ENCODE measurements at places on chromosomes 3 and 15. TPM values are rescaled to one million over a fixed set of nuclear protein-coding genes. Genes with fewer than 3 reads are reported as not detected.

DNA sequence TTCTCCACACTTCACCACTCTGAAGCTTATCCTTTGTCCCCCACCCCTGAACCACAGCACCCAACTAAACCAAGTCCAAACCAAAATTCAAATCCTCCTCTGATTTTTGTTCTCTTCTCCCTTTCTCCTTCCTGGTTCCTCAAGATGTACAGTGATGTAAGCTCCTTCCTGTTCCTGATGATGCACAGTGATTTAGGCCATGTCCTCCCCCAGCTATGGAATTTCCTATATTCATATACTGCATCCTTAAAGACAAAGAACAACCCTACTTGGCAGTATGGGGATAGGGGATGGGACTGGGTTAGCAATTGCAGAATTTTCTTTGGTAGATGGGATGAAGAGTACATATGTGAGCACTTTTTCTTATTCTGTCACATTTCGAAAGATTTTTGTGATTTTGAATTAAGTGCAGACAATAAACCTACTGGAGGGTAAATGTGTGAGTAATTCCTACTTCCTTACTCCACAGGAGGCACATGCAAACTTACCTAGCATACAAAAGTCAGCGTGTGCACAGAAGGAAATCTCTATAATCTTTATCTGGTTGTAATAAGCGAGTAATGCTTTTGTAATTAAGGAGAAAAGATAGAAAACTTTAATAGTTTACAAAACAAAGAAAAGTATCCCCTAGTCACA lies 125.0 kb downstream of the ANO10 start:
- DNase-seq = no peak

DNA sequence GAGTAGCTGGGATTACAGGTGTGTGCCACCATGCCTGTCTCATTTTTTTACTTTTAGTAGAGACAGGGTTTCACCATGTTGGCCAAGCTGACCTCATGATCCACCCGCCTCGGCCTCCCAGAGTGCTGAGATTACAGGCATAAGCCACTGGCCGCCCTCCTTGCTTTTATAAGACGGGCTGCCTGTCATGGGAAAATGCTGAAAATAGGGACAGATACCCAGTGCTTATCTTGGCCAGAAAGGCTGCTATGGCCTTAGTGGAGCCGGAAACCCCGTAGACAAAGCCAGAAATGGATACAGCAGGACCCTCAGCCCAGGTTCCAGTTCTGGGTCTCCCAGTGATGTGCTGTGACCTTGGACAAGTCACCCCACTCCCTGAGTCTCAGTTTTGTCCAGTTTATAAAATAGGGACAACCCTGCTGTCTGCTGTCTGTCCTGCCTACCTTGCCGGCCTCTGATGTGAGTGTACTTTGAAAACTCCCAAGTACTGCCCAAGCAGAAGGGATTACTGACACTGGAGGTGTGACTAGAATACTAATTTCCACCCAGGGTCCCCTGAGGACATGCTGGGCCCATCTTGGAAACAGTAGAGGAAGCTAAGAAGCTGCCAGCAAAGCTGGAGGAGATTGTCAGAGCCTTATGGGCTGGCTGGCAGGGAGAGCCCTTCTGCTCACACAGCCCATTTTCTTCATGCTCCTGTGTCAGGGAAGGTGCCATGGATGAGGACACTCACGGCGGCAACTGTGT lies 59.6 kb downstream of the BDH1 start:
- no peak for DNase-seq

GRCh38 chr15:22930782-22931484 lies 49.2 kb downstream of the CYFIP1 start:
- no peak for DNase-seq

GRCh38 chr3:30332196-30333021 lies 274.0 kb upstream of the TGFBR2 start:
- DNase-seq = peak; percentile 48

DNA sequence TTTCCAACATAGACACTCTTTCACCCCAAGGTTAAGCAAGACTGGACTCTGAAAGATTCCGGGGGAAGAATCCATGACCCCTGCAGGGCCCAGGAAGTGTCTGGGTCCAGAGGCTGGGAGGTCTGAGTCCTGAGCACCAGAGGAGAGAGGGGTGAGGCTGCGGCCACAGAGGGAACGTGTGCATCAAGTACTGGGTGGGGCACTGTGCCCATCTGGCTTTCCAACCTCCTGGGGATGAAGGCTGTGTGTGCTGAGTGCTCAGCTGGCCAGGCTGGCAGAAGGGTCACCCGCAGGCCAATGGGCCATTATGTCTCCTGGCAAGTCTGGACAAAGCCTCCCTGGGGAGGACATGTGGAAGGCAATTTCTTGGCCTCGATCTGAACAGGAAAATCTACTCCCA lies 3.3 kb downstream of the CHRNA3 start:
- DNase-seq = no peak

DNA sequence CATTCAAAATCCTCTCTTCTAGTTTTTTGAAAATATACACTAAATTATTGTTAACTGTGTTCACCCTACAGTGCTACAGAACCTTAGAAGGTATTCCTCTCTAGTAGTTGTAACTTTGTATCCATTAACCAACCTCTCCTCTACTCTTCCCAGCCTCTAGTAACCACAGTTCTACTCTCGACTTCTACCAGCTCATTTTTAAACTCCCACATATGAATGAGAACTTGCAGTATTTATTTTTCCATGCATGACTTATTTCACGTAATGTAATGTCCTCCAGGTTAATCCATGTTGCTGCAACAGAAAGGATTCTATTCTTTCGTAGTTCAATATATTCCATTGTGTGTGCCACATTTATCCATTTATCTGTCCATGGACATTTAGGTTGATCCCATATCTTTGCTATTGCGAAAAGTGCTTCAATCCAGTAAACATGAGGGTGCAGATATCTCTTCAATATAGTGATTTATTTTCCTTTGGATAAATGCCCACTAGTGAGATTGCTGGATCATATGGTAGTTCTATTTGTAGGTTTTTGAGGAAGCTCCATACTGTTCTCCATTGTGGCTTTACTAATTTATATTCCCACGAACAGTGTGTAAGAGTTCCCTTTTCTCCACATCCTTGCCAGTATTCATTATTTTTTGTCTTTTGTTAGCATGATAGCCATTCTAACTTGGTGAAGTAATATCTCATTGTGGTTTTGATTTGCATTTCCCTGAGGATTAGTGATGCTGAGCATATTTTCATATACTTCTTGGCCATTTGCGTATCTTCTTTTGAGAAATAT lies 113.7 kb upstream of the SMAD3 start:
- DNase-seq = no peak

GRCh38 chr15:62606376-62607113 lies 436.0 kb upstream of the TPM1 start:
- DNase-seq = peak; percentile 99

DNA sequence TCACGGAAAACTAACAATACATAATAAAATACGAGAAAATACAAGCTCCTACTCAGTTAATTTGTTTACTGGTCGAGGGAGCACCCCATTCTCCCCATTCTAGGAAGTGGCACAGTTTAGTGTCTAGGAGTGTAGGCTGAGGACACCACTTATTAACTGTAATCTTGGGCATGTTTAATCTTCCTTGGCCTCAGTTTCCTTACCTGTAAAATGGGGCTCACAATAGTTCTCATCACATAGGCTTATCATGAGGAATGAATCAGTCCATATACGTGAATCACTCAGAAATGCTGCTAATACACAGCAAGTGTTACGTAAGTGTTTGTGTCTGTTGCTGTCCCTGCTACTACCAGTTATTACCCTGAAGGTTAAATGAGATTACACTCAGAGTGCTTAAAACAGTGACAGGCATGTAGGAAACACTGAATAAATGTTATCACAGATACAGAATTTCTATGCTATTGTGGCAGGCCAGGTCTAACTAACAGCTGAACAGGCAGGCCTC lies 210.2 kb downstream of the OSBPL10 start:
- DNase-seq = no peak

DNA sequence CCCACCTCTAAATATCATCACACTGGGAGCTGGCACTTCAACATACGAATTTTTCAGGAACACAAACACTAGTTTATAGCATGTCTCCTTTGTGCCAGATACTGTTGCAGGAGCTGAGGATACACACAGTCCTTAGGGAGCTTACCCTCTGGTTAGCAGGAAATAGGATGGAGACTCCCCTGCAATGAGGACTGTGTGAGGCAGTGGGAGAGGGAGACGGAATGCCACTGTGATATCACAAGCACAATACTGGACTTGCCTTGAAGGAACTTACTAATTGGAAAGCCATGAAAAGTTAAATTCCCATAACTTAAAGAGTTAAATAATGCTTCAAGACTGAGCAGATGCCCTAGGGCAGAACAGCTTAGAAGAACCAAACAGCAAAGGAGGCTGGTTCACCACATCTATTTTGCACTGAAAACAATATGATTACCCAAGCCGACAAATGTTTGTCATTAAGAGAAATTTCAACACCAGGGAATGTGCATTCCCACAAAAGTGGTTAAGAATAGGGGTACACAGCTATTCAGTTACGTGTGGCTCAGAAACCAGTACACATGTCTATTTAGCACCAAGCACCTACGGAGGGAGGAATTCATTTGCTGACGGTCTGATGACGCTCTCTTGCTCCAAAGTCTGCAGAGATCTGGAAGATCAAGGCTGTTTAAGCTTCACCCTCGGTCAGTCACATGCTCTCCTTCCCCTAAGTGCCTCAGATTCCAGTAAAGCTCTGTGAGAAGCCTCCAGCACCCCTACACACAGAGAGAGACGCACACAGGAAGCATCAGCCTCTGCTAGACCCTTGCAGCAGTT lies 5.2 kb downstream of the TBC1D2B start:
- DNase-seq = peak; percentile 63

DNA sequence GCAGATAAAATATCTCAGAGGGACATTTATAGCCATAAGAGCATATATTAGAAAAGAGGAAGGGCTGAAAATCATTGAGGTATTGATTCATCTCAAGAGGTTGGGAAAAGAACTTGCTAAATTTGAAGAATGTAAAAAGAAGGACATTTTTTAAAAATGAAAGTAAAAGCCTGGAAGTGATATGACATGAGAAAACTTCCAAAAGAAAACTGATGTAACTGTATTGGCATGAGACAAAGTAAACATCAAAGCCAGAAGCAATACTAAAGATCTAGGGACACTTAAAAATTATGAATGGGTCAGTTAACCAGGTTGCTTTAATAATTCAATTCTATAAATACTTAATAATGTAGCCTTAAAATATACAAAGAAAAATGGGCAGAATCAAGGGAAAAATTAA lies 31.9 kb downstream of the CEP63 start:
- DNase-seq = peak; percentile 10

- no peak for DNase-seq
These were observed 59.2 kb downstream of the SRGAP3 start for GRCh38 chr3:9190276-9190675.

GRCh38 chr15:43930556-43930955 lies 103.8 kb downstream of the WDR76 start:
- no peak for DNase-seq

- no peak for DNase-seq
These were observed 11.8 kb downstream of the PLXNA1 start for GRCh38 chr3:126994661-126995245.

DNA sequence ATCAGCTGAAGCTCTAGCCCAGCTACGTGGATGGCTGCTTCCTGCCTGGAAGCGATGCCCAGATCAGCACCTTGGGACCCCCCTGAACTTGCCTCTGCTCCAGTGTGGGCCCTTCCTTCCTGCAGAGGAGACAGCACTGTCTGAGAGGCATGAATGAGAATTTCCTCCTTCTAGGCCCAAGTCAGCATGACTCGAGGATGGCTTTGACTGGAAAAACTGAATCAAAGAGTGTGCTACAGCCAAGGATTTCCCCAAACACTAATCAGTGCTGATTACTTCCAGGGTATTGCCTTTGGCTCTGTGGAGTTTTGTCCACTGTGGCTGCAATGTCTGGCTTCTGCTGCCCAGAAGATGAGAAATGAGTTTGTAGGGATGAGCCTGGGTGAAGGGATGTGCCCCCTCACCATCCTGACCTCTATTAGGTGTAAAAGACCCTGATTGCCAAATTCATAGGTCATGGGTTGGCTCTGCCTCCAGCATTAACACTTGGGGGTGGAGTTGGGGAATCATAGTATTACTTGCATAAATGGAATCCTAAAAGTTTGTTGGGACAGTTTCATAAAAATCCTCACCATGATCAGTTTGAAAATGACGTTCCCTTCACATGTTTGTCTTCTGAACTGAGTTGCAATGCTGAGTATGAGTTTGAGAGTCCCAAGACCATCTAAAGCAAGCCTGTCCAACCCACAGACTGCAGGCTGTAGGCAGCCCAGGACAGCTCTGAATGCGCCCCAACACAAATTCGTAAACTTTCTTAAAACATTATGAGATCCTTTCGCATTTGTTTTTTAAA lies 36.7 kb downstream of the FLNB start:
- DNase-seq = no peak

DNA sequence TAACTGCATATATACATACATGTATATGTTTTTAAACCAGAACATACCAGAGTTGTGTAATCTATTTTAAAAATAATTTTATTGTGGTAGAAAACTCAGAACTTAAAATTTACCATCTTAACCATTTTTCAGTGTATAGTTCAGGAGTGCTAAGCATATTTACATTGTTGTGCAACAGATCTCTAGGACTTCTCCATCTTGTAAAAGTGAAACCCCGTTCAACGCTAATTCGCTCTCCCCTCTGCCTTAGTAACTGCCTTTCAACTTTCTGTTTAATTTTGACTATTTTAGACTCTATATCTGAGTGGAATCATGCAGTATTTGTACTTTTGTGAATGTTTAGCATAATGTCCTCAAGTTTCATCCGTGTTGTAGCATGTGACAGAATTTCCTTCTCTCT lies 51.8 kb upstream of the SSR3 start:
- DNase-seq = no peak

GRCh38 chr15:90761629-90762028 lies 44.5 kb downstream of the BLM start:
- no peak for DNase-seq

DNA sequence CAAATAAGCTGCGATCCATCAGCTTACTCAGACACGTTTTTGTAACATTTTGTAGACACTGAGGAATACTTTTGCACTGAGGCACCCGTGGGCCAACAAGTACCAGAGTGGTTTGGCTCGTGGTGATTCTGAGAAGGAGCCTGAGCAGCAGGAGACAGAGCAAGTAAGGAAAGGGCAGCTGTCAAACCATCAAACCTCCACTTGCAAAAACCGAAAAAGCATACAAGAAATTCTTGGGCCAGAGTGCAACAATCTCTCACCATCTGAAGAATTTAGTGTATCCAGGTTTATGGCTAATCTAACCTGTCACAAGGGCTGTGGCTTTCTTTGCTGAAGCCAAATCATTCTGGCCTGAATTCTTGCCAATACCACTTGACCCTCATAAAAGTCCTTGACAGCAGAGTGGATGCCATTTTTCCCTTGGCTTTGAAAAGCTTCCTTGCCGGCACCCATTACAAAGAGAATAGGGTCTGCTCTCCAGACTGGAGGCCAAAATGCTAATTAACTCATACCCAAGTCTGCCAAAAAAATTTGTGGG lies 56.7 kb downstream of the MYO1E start:
- peak; percentile 73 for DNase-seq

DNA sequence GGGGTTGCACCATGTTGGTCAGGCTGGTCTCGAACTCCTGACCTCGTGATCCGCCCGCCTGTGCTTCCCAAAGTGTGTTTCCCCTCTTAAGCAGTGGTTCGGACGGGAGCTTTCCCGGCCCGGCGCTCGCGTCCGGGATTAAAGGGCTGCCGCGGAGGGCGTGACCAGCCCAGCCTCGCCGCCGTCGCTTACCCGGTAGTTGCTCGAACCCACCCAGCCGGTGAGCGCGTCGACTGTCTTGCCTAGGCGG lies 513 bp downstream of the CLASP2 start:
- DNase-seq = peak; percentile 65

Gene SYNPR
- not detected for total RNA-seq

Gene ATP10A
- total RNA-seq = not detected

Gene NR2E3
- not detected for total RNA-seq

Gene KIF23
- 151 TPM for total RNA-seq

Gene CGNL1
- under 0.01 TPM for total RNA-seq

Gene SEMA5B
- total RNA-seq = not detected
